ENCODE measurements at places on chromosomes 2 and 18.

GRCh38 chr18:73636355-73636754 lies 511.3 kb downstream of the FBXO15 start:
- no peak for DNase-seq

GRCh38 chr18:5155907-5156287 lies 41.2 kb downstream of the AKAIN1 start:
- DNase-seq = no peak

DNA sequence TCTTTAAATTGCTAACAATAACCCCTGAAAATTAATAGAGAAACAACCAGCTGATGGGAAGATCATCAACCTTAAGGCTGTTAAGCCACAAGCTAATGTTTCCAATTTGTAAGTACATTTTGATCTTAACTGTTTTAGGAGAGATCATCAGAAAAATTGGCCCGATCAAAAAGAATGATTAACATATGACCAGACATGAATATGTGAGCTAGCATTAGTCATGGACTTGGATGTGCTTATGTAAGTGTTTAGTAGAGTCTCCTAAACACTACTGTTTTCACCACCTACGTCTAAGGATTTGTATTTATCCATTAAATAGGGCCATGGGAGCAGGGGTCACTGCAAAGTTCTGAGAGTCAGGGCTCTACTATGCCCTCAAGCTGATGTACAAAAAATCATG lies 4.3 kb downstream of the LMAN1 start:
- no peak for DNase-seq

DNA sequence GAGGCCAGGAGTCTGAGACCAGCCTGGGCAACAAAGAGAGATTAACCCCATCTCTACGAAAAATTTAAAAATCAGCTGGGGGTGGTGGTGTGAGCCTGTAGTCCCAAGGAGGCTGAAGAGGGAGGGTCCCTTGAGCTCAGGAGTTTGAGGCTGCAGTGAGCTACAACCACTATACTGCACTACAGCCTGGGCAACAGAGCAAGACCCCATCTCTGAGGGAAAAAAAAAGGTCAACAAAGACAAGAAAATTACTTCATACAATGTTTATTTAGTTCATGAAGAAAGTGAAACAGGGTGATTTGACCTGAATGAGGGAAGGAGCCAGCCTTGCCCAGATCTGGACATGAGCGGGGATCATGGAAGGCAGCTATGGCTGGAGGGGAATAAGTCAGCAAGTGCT lies 59.1 kb downstream of the TMEM163 start:
- DNase-seq = no peak

- no peak for DNase-seq
Observed at GRCh38 chr18:21672521-21673267, 31.9 kb downstream of the ABHD3 start.

GRCh38 chr2:219220652-219221402 lies 2.1 kb upstream of the ABCB6 start:
- DNase-seq = no peak

GRCh38 chr18:9094307-9095226 lies 7.9 kb upstream of the NDUFV2 start:
- DNase-seq = no peak

- DNase-seq = no peak
Observed at GRCh38 chr2:86445436-86445835, 4.3 kb downstream of the KDM3A start.

DNA sequence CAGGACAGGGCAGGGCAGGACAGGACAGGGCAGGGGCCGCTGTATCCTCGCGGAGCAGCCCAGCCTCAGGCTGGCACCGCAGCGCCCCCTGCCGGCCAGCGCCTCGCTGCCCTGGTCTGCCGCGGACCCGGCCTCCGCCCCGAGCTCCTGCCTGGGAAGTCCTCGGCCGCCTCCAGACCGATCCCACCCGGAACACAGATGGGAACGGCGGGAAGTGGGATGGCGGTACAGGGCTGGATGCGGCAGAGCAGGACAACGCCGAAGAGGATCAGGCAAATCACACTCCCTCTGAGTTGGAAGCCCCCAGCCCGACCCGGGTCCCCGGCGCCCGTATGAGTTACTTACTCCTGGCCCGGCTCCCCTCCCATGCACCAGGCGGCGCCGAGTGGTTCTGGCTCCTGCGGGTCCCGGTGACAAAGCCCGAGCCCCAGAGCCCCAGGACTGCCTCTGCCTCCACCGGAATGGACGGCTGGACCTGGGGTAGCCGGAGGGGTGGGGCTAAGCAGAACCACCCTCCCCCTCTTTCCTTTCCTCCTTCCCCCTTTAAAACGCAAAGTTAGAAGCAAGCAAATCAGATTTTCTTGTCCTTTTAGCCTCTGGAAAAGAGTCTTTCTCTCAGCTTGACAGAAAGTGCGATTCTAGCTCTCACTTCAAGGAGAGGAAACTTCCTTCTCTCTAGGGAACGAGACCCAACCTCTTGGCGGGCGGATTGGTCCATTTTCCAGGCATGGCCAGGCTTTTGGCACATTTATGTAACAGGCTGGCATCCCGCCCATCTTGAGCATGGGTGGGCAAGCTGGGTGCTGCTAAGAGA lies at the start of gene TP53I3:
TSS of gene TP53I3 (minus strand) at position 449 of the 814 bp plus-strand sequence. CDS start 508 bp downstream, outside the sequence.
- peak; percentile 77 for DNase-seq

DNA sequence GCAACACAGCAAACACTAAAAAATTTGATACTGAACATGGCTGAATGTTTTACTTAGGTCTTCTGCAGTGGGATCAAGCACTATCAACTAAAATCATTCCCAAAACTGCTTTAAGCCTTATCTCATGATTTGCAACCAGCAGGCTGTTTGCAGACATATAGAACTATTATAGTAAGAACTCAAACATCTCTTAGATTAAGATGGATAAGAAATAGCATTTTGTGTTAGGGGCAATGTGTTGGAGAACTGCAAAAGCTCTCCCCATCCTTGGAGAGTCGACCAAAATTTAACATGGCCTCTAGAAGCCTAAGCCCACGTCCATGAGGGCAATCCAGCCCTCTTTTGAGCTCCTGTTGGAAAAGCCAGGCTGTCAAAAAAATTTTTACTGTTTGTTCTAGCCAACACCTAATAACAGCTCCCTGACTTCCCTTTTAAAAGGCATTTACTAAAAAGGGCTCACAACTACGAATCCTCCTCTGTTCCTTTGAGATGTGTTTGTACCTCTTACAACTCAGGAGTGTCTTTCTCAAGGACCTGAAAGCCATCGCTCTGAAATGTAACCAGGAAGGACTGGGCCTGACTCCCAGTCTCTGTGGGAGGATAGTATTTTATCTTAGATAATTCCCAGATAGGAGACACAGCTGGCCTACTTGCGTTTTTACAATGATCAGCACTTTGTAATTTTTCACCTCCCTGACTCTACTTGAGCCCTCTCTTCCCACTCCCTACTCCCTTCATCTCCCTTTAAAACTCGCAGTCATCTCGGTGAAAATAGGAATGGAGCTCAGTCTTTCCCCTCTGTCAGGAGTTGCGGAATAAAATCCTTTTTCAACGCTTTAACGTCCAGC lies 1.4 kb downstream of the KRCC1 start:
- DNase-seq = no peak

- DNase-seq = no peak
Observed at GRCh38 chr18:25136416-25137196, 215.4 kb downstream of the ZNF521 start.

DNA sequence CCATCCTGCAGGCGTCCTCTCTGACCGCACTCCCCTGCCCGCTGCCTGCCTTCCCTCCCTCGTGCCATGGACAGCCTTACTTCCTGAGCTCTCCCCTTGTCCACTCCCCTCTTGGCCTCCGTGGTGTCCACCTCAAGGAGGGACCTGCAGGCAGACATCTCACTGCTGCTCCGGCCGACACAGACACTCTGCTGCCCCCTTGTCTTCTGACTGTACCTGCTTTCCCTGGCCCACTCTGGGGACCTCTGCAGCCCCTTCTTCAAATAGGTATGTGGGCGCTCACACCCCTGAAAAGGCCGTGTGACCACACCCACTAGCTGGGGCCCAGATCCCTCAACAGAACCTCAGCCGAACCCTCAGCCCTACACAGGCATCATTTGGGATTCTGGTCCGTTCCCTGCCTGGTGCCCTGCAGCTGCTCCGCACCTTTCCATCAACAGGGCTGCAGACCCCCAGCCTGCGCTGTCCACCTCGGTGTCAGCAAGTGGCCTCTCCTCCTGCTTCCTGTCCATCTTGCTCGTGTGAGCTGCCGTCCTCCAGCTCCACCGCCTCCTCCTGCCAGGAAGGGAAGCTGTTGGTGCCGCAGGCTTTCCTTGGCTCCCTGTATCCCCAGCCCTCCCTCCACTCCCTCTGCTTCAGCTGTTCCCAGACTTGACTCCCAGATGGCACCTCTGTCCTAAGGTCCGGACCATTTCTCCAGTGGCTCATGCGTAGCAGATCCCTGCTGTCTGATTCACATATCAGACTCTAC lies 94.1 kb downstream of the KLHL29 start:
- no peak for DNase-seq

GRCh38 chr18:48784656-48785055 lies 166.1 kb downstream of the SMAD7 start:
- no peak for DNase-seq

GRCh38 chr2:45973426-45973825 lies 322.0 kb downstream of the PRKCE start:
- DNase-seq = no peak

DNA sequence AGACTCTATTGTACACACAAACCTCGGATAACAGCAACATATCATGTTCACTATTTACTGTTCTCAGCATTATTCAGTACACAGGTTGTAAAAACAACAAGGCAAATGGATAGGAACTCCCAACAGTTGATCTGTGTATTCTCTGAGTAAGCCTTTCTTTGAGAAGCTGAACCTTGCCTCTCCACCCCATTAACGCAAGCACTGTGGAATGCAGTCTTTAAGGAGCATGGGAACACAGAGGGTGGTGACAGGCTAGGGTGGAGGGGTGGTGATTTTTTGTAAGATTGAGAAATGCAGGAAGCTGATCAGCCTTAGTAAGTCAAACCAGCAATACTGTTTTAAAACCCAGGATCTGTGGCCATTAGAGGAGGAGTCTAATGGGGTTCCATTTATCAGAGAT lies 19.6 kb upstream of the SERPINB11 start:
- DNase-seq = no peak

GRCh38 chr2:240248721-240249422 lies 108.4 kb upstream of the OTOS start:
- DNase-seq = no peak

DNA sequence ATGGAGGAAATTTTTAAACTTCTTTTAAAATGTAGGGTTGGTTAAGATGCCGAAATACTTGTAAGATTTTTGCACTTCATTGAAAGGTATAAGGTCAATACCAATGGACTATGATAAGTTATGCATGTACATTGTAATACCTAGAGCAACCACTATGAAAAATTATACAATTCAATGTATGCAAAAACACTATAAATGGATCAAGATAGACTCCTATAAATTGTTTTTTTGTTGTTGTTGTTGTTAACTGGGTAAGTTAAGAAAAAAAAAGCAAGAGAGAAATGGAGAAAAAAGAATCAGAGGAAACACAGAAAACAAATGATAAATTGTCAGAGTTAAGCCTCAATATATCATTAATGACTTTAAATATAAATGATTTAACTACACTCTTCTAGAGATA lies 421.2 kb downstream of the TMEM182 start:
- DNase-seq = no peak

- no peak for DNase-seq
Observed at GRCh38 chr2:85735691-85736090, 18.1 kb upstream of the ATOH8 start.

GRCh38 chr2:150698016-150698661 lies 210.7 kb upstream of the RND3 start:
- no peak for DNase-seq

GRCh38 chr18:54872681-54873080 lies 44.4 kb downstream of the RAB27B start:
- no peak for DNase-seq

DNA sequence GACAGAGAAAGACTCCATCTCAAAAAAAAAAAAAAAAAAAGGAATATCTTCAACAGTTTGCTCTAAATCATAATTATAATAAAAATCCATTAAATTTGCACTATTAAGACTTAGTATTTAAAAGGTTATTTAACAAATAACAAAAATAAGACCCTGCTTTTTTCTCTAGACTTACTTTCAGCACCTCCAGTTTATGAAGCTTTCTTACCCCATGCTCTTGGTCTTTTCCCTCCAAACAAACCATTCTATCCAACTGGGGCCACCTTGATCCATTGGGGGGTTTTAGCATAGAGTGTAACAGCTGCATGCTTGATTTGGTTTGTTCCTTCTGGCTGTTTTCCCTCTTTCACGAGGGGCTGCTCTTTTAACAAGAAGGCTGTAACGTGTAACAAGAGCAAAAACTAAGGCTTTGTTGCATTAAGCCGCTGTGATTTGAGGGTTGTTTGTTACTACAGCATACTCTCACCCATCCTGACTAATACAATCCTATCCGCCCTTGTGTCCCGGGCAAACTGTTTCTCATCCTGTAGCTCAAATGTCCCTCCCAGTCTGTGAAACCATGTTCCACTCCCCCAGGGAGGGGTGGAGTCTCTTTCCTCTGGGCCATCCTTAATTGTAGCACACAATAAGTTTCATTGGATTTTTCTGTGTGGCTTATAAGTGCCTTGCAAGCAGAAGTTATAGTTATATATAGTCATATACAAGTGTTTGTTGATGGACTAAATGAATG lies 9.6 kb upstream of the MYCN start:
- no peak for DNase-seq

GRCh38 chr18:35409911-35410310 lies 32.8 kb upstream of the ZNF396 start:
- no peak for DNase-seq

DNA sequence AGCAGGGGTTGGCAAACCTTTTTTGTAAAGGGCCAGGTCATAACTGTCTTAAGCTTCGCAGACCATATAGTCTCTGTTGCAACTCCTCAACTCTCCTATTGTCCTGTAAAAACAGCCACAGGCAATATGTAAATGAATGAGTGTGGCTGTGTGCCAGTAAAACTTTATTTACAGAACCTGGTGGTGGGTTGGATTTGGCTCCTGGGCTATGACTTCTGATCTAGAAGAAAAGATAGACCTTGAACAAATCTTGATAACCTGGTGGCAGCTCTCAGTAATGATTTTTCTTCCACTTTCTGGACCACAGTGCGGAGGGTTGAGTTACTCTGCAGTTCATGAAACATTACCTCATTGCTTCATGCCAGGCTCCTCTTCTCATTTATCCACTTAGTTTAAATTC lies 139.3 kb downstream of the MYCN start:
- no peak for DNase-seq

DNA sequence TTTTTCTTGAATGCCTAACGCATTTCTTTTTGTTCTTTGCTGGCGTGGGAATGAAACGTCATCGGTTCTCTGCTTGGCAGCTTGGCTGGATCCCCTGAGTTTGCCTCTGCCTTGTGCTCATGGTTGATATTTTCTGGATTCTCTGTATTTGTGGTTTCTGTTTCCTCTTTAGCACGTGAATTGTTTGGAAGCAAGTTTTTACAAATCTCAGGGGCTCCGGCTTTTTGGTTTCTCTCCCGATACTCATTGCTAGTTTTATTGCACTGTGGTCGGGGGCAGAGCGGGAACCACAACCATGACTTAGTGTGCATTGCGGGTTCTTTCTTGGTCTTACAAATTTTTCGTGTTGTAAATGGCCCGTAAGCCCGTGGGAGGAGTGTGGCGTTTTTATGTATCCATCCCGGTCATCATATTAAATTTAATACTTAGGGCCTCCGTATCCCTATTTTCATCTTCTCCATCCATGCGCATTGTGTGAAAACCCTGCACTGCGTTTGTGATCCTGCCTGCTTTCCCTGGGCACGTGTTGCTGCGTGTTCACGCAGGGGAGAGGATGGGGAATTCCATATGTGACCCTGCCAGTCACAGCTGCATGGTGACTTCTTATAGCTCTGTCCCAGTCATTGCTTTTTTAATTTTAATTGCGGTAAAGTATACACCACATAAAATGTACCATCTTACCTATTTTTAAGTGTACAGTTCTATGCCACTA lies 9.4 kb downstream of the RAMP1 start:
- no peak for DNase-seq

GRCh38 chr2:44075541-44075940 lies 79.8 kb upstream of the LRPPRC start:
- no peak for DNase-seq

Data from DND-41 (cell line).